GM06990 (cell line): ENCODE measurements at places on chromosomes 16 and 17.

GRCh38 chr17:31806921-31807320 is 52.1 kb downstream of the COPRS start:
- no peak for DNase-seq

DNA sequence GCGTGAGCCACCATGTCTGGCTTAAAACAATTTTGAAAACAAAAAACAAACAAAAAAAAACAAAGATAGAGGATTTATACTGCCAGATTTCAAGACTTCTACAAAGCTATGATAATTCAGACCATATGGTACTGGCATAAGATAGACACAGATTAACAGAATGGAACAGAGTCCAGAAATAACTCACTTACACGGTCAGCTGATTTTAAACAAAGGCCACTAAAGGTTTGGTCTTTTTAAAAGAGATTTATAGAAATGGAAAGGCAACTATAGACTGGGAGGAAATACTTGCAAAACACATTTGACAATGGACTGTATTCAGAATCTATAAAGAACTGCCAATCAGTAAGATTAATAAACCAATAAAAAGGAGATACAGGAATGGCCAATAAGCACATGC is 48.6 kb upstream of the MNT start:
- no peak for DNase-seq

- DNase-seq: no peak
Measured at GRCh38 chr16:83779886-83780285, 27.9 kb upstream of the HSBP1 start.

DNA sequence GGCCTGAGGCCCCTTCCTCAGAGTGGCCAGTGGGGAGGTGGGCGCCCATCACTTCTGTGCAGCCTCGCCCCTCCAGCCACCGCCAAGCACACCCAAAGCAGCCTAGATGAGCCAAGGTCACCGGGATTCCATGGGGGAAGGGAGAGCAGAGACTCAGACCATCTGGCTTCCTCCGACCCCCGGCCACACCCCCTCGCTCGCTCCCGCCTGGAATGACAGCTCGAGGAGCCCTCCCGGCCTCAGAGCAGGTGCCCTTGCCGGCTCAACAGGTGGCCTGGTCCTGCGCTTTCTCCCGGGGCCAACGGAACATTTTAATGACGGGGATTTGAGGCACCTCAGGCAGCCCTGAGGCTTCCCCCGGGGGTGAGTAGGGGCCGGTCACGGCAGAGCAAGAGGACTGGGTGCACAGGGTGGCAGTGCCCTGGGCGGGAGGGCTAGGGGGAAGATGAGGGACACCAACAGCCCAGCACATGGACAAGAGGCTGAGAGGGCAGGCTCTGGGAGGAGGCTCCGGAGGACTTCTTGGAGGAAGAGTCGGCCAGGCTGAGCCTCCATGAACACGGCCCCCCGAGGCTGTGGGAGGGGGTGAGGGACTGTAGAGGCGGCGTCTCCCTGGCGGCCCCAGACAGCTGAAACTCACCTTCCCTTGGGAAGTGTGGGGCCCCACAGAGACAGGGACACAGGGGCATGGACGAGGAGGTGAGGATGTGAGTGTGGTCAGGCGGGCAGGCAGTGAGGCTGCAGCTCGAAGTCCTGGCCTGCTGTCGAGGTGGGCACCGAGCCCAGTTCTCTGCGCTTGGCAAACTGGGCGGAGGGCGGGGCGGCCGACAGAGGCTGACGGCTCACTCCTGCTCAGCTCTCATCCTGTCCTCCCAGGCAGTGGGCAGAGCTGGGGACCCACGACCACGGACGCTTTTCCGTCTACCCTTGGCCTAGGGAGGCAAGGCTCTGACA is 12.5 kb upstream of the C1QTNF8 start:
- no peak for DNase-seq

GRCh38 chr16:29845656-29846055 is 17.4 kb downstream of the CDIPT start:
- DNase-seq: no peak

GRCh38 chr16:66662445-66663194 is 33.9 kb downstream of the CMTM4 start:
- DNase-seq: no peak

- no peak for DNase-seq
Measured at GRCh38 chr17:67685351-67685750, 32.4 kb upstream of the NOL11 start.

DNA sequence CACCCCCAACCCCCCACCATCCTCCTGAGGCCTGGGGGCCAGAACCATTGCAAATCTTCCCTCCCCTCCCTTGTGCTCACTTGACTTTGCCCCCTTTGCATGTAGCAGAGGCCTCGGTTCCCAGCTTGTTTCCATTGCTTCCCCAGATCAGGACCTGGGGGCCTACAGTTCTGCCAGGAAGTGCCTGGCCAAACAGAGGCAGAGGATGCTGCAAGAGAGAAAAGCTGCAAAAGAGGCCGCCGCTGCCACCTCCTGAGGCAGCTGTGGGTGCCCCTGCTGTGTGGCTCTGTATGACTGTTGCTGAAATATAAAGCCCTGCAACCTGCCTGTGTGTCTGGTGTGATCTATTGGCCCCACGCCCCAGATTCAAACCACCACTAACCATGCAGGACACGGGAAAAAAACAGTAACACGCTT is 2.3 kb downstream of the NDUFB10 start:
- peak; percentile 25 for DNase-seq

DNA sequence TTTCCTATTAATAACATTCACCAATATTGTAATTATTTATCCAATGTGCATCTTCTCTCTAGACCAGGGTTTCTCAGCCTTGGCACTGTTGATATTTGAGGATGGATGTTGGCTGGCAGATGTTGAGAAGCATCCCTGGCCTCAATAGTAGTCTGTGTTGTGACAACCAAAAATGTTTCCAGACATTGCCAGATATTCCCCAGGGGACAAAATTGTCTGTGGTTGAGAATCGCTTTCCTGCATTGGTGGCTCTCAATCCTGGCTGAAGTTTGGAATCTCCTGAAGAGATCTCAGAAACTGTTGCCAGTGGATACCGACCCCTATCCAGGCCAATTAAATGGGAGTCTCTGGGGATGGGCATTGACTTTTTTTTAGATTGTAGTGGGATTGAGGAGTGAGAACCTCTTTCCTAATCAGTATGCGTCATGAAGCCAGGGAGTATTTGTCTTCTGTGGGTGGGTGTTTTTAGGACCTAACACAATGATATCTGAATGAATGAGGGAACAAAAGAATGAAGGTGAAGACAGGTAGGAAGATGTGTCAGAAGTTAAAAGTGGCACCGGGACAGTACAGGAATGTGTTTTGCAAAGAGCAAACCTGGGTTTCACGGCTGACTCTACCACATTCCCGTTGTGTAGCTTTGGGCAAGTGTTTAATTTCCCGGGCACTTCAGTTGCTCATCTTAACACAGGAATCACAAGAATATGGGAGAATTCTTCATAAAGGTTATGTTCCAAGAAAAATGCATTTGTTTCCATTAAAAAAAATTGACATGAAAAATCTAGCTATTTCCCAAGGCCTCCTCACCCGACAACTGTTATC is 24.3 kb downstream of the HSD17B2 start:
- DNase-seq: no peak

GRCh38 chr17:14387036-14387435 is 86.2 kb downstream of the HS3ST3B1 start:
- no peak for DNase-seq

GRCh38 chr17:7177191-7177953 is 1.8 kb downstream of the ASGR1 start:
- DNase-seq: no peak

- DNase-seq: no peak
Measured at GRCh38 chr17:66978514-66979061, 14.1 kb downstream of the CACNG4 start.

GRCh38 chr16:88538366-88539060 is 31.7 kb upstream of the ZC3H18 start:
- peak; percentile 3 for DNase-seq

DNA sequence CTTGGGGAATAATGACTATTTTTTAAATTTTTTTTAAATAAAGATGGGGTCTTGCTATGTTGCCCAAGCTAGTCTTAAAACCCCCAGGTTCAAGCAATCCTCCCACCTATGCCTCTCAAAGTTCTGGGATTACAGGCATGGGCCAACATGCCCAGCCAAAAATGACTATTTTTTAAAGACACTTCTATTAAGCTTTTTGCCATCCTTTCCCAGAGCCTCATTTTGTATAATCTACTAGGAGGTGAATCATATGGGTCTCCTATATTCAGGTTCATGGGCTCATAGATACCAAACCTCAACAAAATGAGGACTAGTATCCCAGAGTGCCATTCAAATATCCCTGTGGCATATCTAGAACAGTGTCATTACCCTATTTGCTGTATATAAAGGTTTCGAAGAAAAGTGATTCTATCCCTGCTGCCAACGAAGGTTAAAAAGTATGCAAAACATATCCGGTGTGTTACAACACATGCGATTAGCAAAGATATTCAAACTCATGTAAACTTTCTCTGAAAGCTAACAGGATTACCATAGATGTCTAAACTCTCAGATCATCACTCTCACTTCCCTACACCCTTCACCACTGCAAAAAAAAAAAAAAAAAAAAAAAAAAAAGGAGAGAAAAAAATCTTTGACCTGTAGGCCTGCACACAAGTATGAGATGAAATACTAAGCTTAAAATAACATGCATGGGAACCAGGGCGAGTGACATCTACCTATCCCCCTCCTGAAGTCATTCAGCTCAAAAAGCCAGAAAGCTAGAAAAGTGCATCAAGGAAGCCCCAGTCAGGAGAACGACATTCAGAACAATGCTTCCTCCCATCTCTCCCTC is 23.5 kb downstream of the XPO6 start:
- peak; percentile 60 for DNase-seq

DNA sequence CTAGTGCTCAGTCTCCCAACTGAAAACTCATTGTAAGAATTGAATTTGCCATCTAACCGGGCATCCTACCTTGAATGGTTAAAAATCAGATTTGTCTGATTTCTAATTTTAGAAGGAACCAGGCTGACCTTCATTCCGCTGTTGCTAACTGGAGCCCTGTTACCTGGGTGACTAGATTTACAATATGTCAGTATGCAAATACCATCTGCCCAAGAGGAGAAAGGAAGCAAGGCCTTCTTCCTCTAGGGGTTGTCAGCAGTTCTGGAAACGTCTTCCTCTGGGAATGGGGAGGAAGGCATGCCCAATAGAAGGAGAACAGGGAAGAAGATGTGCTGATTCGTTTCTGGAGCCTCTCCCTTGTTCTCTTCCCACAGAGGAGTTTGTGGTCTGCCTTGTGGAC is 137.9 kb downstream of the PITPNC1 start:
- no peak for DNase-seq

- no peak for DNase-seq
Measured at GRCh38 chr17:8922928-8923327, 42.6 kb downstream of the PIK3R5 start.

DNA sequence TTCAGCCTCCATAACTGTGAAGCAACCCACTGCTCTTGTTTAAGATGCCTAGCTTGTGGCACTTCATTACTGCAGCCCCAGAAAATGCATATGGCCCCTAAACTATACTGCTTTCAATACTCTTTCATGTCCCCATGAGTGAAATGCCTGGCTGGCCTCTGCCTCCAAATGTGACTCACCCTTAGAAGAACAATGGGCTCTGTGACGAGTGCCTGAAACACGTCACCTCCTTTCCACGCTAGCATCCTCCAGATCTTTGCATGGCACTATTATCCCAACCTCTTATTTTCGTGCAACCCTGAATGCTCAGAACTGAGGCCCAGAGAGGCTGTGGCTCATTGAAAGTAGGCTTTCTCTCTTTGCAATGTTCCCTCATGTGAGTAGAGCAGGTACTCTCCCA is 233.1 kb downstream of the CBLN1 start:
- no peak for DNase-seq

DNA sequence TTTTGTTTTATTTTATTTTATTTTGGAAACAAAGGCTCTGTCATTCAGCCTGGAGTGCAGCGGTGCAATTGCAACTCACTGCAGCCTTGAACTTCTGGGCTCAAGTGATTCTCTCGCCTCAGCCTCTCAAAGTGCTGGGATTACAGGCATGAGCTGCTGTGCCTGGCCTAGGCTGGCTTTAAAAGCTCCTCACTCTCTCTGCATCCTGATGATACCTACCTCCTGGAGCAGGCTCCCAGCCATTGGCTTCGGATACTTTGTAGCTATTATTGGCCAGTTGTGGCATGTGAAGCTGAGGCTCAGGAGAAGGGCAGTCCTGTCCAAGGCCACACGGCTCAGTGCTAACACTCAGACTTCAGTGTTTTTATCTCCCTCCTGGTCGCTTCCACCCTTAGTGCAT is 158.0 kb downstream of the SEC14L1 start:
- DNase-seq: no peak

GRCh38 chr17:14211801-14212200 is 24.9 kb downstream of the CDRT15 start:
- DNase-seq: no peak

DNA sequence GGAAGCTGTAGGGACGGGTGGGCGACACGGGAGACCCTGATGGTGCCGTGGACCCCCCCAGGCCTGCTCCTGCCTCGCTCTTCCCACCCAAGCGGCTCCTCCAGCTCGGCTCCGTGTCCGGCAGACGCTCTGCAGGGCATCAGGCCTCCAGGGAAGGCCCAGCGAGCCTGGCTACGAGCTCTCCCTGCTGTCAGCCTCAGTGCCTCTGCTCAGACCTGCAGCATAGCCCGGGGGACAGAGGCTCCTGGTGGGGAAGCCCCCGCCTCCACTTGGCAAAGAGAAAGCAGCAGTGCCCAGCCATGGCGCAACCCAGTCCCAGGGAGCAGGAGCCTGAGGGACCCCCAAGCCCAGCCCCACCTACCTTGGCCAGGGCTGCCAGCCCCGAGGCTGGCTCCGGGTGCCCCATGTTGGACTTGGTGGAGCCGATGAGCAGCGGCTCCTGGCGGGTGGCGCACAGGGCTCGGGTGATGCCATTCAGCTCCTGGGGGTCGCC is 5.9 kb downstream of the FASN start:
- DNase-seq: no peak

- no peak for DNase-seq
Measured at GRCh38 chr17:18186627-18186982, 3.0 kb downstream of the ALKBH5 start.

DNA sequence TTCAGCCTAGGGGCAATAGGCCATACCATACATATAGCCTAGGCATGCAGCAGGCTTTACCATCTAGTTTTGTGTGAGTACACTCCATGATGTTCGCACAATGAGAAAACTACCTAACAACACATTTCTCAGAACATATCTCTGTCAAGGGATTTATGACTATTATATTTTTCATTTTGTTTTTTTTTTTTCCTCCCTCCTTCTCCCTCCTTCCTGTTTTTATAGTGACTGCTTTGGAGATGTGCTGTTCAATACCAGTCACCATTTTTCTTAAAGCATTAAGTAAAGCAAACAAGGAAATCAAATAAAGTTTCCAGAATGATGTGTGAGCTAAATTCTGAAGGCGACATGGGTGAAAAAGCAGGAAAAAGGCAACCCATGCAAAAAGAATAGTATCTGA is 194.6 kb downstream of the STX8 start:
- no peak for DNase-seq
